Activated B cell treated with CpG ODN at 0.5 μM for 24 hours (primary cell): ENCODE measurements at places on chromosomes 16 and 17.

DNA sequence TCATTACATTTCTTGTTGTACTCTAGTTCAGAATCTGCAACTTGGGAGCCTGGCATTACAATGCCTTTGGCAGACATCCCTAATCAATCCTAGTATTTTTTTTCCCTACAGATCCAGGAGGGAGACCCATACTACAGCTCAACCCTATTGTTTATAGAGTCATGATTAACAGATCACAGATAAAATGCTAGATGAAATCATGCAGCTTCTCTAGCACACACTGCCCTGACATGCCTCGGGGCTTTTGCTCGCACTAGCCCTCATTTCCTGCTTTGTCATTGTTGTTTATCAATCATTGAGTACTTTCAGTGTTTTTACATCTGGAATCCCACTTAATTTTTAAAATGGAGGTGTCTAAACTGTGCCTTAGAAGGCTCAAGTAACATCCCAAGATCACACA is 412.5 kb downstream of the CA10 start:
- no peak for DNase-seq

GRCh38 chr16:69613378-69614154 is 47.8 kb downstream of the NFAT5 start:
- DNase-seq, result no peak

DNA sequence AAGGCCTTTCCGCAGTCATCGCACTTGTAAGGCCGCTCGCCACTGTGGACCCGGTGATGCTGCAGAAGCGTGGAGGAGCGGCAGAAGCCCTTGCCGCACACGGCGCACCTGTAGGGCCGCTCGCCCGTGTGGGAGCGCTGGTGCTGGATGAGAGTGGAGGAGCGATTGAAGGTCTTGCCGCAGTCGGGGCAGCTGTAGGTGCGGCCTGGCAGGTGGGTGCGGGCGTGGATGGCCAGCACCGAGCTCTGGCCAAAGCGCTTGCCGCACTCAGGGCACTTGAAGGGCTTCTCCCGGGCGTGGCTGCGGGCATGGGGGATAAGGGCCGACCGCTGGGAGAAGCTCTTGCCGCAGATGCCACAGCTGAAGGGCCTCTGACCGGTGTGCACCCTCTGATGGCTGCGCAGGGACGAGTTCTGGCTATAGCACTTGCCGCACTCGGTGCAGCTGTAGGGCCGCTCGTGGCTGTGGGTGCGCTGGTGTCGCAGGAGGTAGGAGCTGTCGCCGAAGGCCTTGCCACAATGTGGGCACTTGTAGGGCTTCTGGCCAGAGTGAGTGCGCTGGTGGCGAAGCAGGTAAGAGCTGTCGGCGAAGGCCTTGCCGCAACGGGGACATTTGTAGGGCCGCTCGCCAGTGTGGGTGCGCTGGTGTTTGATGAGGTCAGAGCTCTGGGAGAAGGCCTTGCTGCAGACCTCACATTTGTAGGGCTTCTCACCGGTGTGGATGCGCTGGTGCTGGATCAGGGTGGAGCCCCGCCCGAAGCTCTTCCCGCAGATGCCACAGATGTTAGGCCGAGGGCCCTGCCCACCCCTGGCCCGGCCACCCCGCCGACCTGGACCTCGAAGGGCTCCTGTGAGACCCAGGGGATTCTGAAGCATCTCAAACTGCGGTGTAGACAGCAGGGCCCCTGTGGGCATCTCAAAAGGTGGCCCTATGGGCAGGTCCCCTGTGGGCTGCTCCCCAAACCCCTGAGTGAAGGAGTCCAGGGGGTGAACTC is 1.5 kb downstream of the ZNF768 start:
- no peak for DNase-seq

- no peak for DNase-seq
These were observed 140.6 kb downstream of the RAB11FIP4 start for GRCh38 chr17:31532081-31532480.

DNA sequence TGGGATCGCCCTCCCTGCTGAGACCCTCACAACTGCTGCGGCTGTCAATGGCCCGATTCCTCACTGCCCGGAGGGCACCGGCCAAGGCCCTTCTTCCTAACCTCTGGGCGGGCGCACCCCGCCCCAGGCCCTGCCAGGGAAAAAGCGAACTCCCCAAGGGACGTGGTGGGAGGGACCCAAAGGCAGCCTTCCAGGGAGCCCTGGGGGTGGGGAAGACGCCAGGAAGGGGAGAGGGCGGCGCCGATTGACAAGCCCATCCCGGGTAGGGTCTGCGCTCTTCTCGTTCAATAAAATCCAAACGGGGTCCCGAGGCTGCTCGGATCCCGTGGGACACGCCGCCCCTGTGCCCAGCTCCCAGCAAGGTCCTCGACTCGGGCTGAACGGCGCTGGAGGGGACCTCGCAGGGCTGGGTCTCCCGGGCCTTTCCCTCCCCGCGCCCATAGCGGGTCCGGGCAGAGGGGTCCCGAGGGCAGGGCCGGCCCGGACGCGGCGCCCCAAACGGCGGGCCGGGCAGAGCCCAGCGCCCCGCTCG is 416 bp downstream of the KIFC3 start:
- no peak for DNase-seq
